ENCODE measurements at places on chromosomes 12 and 14.

DNA sequence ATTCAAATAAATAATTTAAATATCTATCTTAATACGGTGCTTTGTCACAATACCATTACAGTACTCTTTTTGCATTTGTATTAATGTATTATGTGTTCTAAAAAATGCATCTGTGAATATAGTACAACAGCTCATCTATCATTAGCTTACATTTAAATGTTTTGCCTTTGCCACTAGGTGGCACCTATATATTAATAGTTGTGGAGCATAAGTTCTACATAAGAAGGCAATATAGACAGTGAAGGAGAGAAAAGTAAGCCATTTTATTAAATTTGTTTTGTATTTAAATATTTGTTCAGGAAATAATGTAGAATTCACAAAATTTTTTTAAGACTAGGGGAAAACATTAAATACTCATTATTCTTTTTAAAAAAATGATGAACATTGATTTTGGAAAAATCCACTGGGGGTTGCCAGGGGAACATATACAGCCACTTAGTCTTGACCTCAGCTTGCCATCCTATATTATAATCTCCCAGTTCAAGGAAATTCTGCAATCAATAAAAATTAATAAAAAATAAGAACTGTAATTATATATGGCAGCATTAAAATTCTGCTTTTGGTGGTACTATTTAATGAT is 9.8 kb downstream of the CCER1 start:
- no peak for DNase-seq

DNA sequence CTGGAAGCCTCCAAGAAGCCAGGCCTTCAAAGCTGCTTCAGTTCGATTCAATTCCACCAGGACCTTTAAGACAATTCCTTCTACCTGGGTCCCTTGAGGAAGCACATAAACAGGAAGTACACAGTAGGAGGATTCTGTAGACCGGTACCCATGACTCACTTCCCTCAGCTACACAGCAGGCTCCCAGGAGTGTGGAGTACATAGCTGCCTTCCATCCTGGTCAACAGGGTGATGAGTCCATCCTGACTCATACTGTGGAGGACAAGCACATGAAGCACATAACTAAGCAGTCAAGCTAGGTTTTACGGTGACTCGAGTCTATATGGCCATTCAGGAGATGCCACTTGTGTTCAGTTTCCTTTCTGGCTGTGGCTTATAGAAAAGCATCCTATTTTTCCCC is 197.6 kb upstream of the RBM19 start:
- DNase-seq = no peak

DNA sequence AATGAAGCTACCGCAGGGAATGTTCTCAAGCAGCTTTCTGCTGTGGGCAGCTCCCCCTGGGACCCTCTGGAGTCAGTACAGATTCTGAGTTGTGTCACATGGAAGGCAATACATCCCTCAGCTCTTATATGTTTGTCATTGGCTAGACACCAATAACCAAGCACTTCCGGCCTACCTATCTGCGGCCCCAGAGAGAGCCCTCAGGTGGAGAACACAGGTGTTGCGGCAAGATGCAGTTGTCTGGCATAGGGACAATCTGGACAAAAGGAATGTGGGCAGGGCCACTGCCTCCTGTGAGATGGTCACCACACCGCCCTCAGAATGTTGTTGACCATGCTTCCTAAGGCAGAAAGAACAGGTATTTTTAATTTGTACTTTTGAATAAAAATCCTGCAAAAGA is 118.7 kb downstream of the BRMS1L start:
- no peak for DNase-seq

DNA sequence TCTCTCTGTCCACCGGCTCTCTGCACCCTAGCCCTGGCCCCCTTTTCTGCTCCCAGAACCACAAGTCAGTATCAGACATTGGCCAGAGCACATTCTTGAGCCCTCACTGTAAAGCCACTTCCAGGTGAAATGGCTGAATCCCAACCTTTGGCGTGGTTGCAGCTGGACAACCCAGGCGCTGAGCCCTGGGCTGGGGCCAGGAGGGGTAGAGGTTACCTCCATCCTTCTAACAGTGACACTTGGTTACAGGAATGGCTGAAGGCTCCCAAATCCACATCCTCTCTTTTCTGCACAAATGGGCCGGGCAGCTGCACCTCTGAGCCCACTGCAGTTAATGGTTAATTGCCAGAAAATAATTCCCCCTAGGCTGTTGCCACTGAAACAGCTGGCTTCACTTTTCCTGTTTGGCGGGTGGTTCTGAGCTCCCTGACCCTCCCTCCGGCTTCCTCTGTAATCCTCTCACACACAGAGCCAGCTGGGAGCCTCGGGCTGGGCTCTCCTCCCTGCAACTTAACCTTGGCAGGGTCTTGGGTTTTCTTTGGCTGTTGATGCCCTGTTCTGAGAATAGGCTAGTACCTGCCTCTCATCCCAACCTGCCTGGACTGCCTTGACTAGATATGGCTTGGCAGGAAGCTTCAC is 44.1 kb downstream of the TSPAN11 start:
- no peak for DNase-seq

GRCh38 chr12:42660117-42660516 is 70.6 kb upstream of the PRICKLE1 start:
- no peak for DNase-seq

DNA sequence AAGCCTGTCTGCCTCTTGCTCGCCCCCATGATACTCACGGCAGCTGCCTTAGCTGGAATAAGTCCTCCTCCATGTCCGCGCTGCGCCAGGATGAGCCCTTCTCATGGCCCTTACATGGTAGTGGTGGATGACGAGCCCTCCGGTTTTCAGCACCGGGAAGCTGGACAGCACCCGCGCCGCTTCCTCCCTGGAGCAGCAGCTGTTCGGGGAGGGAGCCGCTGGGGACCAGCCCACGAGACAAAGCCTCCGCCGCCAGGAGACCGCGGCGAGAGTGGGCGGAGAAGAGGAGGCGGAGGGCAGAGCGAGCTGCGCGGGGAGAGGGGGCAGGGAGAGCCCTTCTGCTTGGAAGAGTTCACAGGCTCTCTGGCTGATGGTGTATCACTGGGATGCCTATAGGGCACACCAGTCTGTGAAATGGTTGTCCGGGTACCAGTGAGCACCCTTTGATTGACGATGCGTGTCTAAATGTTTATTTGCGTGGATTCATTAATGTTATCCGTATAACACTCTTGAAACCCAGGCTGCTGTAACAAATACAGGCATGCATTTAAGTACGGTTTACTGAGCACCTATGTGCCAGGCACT is at the start of gene SVOP:
TSS of gene SVOP (minus strand) at position 273 of the 585 bp plus-strand sequence. CDS start at position 73, 200 bp downstream.
- peak; percentile 59 for DNase-seq

- no peak for DNase-seq
Observed at GRCh38 chr12:117686911-117687377, 281.8 kb downstream of the KSR2 start.

DNA sequence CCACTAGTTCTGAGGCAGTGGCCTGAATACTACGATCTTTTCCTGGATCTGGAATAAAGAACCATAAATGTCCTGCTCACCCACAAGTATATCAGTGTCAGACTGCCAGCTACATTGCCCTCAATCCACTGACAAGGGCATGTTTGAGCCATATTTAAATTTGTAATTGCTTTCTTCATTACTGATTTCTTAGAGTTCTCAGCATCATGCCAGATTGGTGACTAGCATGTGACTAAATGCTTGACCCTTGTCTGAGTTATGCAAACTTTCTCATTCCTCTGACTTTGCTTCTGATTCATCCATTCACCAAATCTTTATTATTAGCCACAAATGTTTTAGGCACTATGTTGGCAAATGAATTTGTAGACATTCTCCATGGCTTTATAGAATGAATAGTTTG is 143.6 kb upstream of the SLC16A7 start:
- DNase-seq = no peak

DNA sequence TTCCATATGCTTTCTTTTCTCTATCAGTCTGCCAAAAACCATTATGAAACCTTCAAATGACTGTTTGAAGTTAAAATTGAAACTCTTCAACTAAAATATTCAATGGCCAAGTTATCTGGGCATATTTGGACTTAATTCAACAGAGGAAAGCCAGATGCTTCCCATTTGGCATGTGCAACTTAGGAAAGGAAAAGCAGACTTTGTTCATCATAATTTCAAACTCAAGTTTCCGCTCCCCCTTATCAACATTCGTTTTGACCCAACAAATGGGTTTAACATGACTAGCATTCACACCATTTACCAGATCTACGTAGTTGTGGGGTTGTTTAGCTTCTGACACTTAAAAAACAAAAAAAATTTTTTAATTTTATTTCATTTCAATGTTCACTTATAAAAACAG is 75.7 kb downstream of the PLEKHG7 start:
- no peak for DNase-seq

GRCh38 chr14:99601361-99601831 is 2.6 kb downstream of the CCDC85C start:
- no peak for DNase-seq
